SK-N-SH treated with all-trans-retinoic acid at 6 μM for 48 hours (cell line): ENCODE measurements at places on chromosomes 3 and 15.

- no peak for ATAC-seq
Measured at GRCh38 chr3:110686701-110687100, 384.9 kb upstream of the NECTIN3 start.

- ATAC-seq: no peak
Measured at GRCh38 chr3:194890091-194890490, 204.4 kb downstream of the FAM43A start.

GRCh38 chr15:89514596-89515406 is 18.4 kb upstream of the RHCG start:
- no peak for ATAC-seq

DNA sequence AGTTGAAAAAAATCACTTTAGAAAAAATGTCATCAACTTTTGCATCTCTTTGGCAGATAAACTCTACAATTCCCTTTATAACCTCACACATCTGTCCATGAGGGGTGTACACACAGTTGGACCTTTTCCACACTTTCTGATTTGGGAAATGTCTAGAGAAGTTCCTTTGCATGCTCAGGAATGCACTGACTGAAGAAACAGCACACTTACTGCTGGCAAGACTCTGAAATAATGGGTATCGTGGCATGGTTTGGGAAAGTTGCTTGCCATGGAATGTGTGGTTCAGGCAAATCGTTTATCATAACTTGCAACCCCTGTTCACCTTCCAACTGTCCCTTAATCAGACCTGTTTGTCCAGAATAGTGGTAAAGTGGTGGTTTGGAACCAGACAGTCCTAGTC is 135.3 kb upstream of the TGFBR2 start:
- ATAC-seq: peak; percentile 74

- ATAC-seq: no peak
Measured at GRCh38 chr3:35064761-35065160, 574.6 kb upstream of the ARPP21 start.
